ENCODE measurements at places on chromosomes 5 and 9.

- no peak for DNase-seq
Measured at GRCh38 chr5:96861076-96861475, 15.2 kb upstream of the ERAP2 start.

DNA sequence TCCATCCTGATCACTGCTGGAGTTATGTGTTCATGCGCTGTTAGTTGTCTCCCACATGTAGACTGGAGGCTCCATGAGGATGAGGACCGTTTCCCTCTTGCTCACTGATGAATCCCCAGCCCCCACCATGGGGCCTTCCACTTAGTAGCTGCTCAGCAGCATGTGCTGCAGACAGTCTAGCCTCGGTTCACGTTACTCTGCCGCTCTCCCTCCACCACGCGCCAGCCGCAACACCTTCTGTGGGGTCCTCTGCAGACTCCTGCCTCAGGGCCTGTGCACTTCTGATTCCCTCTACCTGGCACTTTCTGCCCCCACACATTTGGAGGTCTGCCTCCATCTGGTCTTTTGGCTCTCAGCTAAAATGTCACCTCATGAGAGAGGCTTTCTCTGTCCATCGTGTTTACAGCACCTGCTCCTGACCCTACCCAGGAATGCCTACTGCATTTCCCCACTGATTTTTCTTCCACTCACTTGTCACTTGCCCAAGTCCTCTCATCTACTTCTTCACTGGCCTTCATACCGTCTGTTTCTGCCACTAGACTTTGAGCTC lies 36.3 kb downstream of the STK10 start:
- no peak for DNase-seq

- DNase-seq = no peak
Measured at GRCh38 chr9:18504707-18505106, 30.8 kb downstream of the ADAMTSL1 start.

DNA sequence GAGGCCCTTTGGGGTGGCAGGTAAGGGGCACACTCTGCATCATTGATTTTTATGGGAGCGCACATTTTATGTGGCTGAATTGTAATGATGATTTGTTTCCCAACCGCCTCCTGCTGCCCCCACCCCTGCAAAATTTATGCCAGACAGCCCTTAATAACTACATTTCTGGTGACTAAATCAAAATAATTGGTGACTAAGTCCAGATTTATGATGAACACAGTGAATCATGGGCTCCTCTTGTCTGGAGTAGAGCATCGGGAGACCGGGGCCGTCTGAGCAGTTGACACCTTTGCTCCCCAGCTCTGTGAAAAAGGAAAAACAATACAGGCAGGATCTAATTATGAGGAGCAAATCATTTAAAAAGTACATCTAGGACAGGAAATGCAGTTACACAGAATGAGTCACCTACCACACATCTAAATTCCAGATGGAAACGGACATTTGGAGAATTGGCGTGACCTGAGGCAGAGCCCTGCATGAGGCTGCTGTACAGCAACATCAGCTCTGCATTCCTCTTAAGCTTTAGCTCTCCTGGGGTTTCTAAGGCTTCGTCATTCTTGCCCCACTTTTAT lies 58.9 kb downstream of the DOCK2 start:
- DNase-seq = no peak

GRCh38 chr9:121929893-121930875 lies 162.9 kb downstream of the TTLL11 start:
- DNase-seq = no peak
